Cortex of kidney (tissue), 1 donor: ENCODE measurements at places on chromosomes 3 and 15.

GRCh38 chr15:84982301-84982920 lies 755 bp downstream of the PDE8A start:
- no peak for DNase-seq

DNA sequence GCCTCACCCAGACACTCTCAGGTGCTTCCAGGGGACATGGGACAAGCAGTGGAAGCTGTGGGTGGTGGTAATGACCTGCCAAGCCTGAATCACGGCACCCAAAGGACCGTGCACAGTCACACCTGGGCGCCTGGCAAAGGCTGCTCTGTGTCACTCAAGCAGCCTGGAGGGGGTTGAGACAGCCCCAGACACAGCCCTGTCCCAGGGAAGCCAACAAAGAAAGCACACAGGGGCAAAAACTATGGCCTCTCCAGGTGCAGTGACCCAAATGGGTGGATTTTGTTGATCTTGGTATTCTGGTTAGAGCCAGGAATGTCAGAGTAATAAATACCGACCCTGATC lies 15.0 kb upstream of the OCA2 start:
- no peak for DNase-seq

DNA sequence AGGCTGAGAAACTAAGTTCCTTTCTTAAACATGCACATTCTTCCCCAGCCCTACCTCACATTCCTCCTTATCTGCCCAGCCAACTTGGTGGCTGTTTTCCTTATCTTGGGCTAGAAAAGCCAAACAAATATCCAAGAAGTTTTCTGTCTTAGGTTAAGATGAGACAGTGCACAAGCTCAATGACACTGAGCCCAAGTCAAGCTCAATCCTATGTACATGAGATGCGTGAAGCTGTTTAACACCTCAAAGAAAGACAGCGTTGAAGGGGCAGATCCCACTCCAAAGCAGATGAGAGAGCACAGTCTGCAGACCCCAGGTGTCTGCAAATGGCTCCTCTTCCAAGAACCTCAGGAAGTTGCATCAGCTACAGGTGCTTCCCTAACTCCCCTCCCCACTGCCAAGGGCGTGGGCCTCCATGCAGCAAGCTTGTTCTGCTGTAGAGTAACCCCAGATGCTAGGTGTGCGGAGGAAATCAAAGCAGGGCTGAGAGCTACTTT lies 16.6 kb downstream of the LRRC2 start:
- DNase-seq: no peak

DNA sequence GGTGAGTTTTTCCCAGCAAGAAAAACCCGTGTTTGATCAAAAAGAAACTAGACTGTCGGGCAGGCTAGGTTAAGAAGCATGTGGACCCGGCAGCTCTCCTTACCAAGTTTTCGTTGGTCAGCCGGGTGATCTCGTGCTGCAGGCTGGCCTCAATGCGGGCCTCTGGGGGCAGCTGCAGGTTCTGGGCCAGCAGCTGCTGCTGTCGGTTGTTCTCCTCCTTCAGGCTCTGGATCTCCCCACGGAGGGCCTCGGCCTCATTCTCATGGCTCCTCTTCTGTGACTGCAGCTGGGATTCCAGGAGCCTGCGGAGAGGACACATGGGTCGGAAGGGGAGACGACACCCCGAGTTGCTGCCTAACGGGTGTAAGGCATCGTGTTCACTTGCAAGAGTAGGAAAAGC lies 44.5 kb upstream of the MYO5C start:
- no peak for DNase-seq

DNA sequence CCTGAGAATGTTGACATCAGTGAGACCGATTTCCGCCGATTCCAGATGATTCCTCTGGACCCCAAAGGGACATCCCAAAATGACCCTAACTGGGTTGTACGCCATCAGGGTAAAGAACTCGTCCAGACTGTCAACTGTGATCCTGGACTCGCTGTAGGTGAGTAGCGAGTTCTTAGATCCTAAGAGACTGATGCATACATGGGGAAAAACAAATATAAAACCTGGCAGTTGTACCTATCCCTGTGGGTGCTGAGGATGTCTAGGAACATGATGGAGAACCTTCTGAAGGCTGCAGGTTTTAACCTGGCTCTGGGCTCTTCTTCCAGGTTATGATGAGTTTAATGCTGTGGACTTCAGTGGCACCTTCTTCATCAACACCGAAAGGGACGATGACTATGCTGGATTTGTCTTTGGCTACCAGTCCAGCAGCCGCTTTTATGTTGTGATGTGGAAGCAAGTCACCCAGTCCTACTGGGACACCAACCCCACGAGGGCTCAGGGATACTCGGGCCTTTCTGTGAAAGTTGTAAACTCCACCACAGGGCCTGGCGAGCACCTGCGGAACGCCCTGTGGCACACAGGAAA lies 12.3 kb downstream of the THBS1 start:
- no peak for DNase-seq

GRCh38 chr3:13648060-13649001 lies 99.4 kb downstream of the FBLN2 start:
- no peak for DNase-seq

DNA sequence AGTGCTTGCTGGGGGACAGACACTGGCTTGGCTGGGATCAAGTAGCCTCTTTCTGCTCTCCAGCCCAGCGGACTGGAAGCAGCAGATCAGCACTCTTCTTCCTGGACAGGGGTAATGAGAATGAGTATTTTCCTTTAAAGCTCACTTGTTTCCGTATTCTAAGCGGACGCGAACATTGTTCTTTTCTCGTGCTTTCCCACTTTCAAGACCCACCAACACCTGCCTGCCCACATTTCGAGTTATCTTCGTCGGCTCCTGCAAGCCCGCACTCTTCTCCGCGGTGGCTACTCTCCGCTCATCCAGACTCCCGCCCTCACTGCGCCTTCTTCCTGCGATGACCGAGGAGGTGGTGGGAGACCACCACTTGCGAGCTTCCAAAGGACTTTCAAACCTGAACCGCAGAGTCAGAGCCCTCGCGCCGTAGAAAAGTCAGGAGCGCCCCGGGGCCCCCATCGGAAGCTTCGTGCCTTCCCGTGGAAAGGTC lies 1.6 kb upstream of the PPM1L start:
- no peak for DNase-seq

DNA sequence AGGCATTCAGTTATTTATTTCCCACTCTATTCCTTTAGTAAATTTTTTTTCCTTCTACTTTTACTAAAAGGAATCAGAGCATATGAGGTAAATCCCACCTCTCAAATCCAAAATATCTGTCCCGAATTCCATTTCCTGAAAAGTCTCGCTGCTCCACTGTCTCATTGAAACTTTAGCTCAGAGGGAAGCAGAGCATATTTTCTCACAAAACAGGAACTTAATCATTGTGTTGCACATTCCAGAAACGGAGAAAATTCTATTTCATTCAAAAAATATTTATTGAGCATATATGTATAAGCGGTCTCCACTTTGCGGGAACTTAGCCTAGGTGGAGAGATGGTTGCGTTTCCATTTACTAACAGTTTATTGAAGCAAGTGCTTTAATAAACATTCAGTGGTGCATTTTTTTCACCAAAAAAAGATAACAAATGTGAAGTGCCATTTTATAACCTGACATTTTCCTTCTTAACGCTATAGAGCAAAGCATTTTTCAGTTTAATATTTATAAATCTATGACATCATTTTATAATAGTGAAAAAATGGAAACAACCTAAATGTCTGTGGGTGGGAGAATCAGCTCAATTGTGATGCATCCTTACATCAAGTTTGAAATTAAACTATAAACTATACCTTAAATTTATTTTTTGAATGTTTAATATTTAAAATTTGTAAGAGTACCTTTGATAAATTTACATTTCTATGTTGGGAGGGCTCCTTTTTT lies 67.2 kb upstream of the CSTA start:
- no peak for DNase-seq
